ENCODE measurements at places on chromosomes 12 and 14.

- no peak for ATAC-seq
These were observed 27.7 kb downstream of the PPP4R3A start for GRCh38 chr14:91482263-91483013.

GRCh38 chr12:21774358-21775132 lies at the start of gene KCNJ8:
KCNJ8 (minus strand) TSS chr12:21774706; CDS start chr12:21773616, 1,090 bp downstream.
- peak; percentile 59 for ATAC-seq

GRCh38 chr12:86389949-86390348 lies 133.8 kb upstream of the MGAT4C start:
- ATAC-seq: no peak

DNA sequence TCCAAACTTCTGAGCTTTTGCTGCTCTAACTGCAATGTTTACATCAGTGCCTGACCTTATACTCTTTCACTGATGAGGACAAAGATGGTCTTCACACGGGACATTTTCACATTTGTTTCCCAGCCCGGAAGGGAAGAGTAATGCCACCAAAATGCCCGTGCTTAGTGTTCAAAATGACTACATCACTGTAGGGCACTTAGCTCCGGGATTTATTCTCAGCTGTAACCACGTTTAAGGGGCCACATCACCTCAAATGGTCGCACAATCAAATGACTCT lies 2.9 kb downstream of the GSG1 start:
- ATAC-seq: no peak

GRCh38 chr14:75860561-75861160 lies 121.1 kb downstream of the TGFB3 start:
- ATAC-seq: no peak

DNA sequence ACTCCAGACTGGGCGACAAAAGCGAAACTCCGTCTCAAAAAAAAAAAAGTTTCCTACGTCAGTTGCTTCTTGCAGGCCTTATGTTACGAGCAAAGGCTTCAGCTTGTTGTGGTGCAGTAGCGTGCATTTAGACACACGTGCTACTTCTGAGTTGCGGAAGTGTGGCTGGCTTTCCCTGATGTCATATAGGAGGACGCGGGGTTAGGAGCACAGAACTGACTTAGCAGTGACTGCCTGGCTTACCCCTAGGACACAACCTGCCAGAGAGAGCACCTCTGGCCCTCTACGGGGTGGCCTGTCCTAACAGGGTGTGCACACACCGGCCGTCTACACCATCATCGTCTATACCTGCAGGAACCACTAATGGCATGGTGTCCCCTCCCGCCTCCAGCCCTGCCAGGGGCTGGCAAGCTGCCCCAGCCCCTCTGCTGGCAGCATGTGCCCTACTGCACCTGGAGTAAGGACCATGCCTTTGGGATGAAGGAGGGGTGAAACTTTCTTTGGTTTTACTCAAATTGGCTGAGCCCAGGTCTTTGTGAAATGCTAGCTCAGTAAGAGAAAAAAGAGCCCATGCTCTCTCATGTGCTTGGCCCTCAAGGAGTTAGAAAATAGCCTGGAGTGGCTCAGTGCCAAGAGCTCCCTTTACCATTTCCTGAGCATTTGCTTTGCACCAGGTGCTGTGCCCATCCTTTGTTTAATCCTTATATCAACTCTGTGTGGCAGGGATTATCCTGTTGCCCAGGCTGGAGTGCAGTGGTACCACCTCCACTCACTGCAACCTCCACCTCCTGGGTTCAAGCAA lies 1.7 kb upstream of the GPR68 start:
- ATAC-seq: no peak

- ATAC-seq: no peak
These were observed 155.2 kb downstream of the SYNE2 start for GRCh38 chr14:64008016-64008415.

GRCh38 chr12:92827836-92828431 lies 101.2 kb downstream of the EEA1 start:
- peak; percentile 71 for ATAC-seq

GRCh38 chr12:56947633-56948456 lies 9.6 kb downstream of the RDH16 start:
- ATAC-seq: no peak

Measured in SK-N-SH treated with all-trans-retinoic acid at 6 μM for 48 hours (cell line).